ENCODE measurements at places on chromosomes 5 and 9.

GRCh38 chr5:50535393-50535792 lies 94.3 kb upstream of the EMB start:
- no peak for DNase-seq

DNA sequence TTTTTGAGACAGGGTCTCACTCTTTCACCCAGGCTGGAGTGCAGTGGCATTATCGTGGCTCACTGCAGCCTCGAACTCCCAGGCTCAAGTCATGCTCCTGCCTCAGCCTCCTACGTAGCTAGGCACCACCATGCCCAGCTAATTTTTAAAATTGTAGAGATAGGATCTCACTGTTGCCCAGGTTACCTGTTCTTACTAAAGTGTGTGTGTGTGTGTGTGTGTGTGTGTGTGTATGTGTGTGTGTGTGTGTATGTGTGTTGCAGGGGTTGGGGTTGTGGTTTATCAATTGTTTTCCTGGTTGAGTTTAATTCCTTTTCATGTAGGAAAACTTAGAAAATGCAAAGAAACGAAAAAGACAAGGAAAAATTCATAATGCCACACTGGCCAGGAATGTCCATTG lies 21.8 kb downstream of the RNF44 start:
- no peak for DNase-seq

GRCh38 chr5:108101130-108101529 lies 280.8 kb downstream of the FBXL17 start:
- DNase-seq = no peak

- DNase-seq = no peak
Observed at GRCh38 chr9:127014216-127014909, 99.8 kb downstream of the RALGPS1 start.

GRCh38 chr9:129184596-129185122 lies 6.6 kb upstream of the IER5L start:
- DNase-seq = no peak

GRCh38 chr5:73955271-73955846 lies 329.4 kb downstream of the ARHGEF28 start:
- no peak for DNase-seq

DNA sequence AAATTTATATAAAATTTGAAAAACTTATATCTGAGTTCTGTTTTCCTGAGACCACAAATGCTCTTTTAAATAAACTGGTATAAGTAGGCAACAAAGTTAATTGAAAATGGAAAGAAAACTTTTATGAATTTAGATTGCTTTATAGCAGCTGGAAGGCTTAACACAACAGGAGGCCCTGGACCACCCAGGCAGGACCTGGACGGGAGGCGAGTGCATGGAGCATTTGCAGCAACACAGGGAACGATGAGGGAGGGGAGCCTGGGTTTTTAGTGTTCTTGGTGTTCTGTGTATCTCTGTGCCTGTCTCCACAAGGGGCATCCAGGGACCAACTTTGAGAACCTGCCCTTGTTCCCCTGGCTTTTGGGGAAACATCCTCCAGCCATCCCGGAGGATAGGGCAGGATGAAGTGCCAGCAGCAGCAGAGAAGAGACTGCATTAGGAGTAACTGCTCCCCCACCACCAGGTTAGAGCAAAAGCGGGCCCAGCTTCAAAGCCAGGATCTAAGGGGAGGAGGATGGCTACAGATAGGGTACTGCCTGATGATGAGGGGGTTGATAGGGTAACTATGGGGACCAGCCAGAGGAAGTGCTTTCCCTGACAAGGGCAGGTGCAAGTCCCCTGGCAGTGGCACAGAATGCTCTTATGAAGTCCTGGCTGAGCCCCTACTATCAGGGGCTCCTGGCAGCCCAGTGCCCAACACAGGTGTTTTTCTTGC lies 6.7 kb upstream of the SPATA31E1 start:
- no peak for DNase-seq

DNA sequence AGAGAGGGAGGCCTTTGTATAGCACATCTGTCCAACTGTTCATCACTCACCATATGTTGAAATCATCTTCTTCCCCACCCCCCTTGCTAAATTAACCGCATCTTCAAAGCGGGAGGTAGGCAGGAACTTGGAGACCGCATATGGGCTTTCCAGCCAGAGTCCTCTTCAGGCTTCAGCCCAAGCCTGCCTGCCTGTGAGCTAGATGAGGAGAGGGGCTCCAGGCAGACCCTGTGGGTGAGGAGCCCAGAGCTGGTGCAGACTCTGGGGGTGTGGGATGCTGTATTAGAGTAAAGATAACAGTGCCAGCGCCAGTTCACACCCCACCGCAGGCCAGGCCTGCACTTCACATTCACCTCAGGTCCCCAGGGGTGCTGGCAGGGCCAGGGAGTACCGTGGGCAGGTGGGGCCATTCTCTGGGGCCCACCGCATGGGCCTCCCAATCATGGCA lies 16.2 kb downstream of the PRRC2B start:
- DNase-seq = peak; percentile 77

GRCh38 chr9:9061627-9062026 lies 1262.0 kb upstream of the DMAC1 start:
- DNase-seq = no peak

- DNase-seq = no peak
Observed at GRCh38 chr5:142397178-142397577, 72.4 kb upstream of the SPRY4 start.

DNA sequence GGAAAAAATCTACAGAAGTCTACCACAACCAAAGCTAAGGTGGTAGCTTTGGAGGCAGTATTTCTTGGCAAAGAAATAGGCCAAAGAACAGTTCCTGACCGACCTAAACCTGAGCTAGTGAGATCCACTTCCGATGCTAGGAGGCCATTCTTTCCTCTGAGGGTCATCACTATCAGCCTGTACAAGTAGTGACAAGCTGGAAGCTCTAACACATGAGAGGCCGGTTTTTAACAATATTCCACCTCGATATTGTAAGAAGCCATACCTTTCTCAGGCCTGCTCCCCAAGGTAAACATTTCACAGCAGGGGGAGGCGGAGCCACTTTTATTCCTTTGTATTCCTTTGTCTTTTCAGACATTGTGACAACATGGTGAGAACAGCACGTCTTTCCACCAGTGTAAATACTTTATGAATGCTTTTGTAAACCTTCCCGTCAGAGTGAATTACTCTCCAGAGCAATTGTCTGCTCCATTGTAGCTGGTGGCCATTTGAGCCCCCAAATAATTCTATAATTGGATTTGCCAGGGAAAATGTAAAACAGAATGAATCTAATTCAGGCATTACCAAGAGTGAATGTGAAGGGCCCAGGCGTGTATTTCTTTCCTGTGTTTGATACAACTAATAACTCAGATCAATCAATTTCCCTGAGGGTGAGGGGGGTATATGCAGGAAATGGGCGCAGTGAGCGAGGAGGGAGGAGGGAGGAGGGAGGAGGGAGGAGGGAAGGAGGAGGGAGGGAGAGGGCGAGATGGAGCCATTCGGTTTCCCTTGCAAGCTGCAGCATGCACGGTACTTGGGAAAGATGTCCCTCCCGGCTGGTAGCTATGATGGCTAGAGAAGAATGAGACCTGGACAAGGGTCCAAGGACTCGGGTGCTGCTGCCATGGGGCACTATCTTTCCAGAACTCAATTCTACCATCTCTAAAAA lies 166.6 kb downstream of the CDK5RAP2 start:
- DNase-seq = no peak

GRCh38 chr9:78775696-78776295 lies 478.9 kb downstream of the PSAT1 start:
- no peak for DNase-seq

- DNase-seq = no peak
Observed at GRCh38 chr5:8828596-8829322, 717.1 kb downstream of the SEMA5A start.

DNA sequence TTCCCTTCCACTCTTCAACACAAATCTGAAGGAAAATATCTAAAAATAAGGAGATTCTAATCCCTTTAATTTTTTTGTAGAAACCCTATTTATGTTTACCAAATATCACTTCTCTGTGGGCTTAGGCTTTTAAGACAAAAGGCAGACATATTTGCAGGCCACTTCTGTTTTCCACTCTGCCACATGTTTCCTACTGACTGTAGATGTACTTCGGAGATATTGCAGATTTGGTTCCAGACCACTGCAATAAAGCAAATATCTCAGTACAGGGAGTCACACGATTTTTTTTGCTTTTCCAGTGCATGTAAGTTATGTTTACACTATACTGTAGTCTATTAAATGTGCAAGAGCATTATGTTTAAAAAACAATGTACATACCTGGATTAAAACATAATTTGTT lies 219.0 kb downstream of the SREK1 start:
- DNase-seq = no peak

DNA sequence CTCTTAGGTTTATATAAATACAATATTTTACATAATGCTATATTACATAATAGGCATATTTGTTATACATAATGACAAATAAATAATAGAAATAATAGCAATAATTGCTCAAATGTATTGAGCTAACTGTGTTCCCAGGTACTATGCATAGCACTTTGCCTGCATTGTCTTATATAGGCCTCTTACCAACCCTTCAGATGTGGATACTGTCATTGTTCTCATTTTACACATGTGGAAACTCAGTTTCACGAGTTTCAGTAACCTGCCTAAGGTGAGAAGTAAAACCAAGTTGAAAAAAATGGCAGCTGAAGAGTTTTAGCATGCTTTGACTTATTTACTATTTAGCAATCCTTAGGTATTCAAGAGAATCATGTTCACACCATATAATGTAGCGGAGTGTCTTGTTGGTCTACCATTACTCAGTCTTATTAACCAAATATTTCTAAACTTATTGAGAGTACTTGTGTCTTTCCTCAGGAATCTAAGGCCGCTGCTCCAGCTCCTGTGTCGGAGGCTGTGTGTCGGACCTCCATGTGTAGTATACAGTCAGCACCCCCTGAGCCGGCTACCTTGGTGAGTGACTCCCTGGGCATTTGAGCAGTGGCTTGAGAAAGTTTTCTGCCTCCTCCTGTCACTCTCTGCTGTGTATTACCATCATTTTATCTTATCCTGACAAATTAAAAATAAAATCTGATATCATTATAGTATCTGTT lies 57.5 kb downstream of the ERAP1 start:
- no peak for DNase-seq

GRCh38 chr5:163609910-163610309 lies 104.5 kb downstream of the MAT2B start:
- DNase-seq = no peak

DNA sequence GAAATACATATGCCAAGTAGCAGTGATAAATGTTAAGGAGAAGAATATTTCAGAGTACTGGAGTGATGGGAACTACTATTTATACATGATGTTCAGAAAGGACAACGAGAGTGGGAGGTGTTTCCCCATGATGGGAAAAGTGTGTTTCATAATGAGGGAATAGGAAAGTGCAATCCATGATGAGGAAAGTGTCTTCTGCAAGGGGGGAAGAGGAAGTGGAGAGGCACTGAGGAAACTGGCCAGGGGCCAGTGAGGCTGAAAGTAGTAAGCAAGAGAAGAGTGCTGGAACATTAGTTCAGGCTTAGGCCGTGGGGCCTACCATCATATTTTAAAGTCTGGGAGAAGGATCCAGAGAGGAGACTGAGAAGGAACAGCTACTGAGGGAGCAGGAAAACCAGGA lies 327.2 kb downstream of the SLF1 start:
- no peak for DNase-seq

DNA sequence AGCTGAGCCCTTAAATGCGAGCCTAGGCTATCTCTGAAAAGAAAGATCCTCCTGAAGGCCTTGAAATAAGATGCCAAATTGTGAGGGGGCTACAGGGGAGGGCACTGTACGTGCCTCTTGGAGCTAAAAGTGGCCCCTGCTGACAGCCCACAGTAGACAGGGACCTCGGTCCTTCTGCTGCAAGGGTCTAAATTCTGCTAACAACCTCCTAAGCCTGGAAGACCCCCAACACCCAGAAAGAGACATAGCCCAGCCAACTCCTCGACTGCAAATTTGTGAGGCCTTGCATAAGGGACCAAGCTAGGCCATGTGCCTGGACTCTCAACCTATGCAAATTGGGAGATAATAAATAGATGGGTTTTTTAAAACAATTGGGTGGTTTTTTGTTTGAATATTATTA lies 54.7 kb downstream of the UBE2QL1 start:
- DNase-seq = no peak

GRCh38 chr9:131707733-131708157 lies 32.1 kb downstream of the RAPGEF1 start:
- no peak for DNase-seq

DNA sequence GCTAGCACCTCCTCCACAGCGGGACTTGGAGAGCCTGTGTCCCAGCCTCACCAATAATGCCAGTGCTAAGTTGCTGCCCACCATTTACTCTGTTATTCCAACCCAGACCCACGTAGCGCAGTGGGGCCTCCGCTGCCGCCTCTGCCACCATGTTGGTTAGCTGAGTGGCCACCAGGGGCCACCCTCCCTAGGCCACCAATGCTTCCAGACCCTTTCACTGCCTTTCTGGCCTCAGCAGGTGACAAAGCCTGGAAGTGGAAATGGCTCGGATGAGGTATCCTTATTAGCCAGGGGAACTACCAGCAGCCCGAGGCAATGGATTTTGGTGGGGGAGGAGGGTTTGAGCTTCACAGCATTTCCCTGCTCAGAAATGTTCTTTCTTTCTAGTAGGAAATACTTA lies 110.1 kb downstream of the OSTF1 start:
- DNase-seq = no peak

DNA sequence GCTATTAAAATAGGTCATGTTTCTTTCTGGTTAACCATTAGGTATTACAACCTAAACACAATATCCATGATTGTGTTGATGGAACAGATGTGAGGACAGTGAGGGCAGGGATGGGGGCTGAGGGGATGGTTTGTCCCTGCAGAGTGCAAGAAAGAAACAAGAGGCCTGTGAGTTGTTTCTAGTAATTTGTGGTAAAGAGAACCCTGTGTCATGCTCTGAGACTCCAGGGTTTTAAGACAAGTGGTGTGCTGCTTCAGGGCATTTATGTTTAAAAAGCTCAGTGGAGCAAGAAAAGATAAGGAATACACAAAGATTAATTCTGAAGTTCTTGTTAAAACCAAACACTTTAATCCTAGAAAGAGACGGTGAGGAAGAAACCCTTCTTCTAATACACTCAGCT lies 656.5 kb downstream of the TLE1 start:
- no peak for DNase-seq

GRCh38 chr9:100575765-100576386 lies 2.0 kb upstream of the CAVIN4 start:
- no peak for DNase-seq

- no peak for DNase-seq
Observed at GRCh38 chr5:174798551-174798951, 74.2 kb downstream of the MSX2 start.

DNA sequence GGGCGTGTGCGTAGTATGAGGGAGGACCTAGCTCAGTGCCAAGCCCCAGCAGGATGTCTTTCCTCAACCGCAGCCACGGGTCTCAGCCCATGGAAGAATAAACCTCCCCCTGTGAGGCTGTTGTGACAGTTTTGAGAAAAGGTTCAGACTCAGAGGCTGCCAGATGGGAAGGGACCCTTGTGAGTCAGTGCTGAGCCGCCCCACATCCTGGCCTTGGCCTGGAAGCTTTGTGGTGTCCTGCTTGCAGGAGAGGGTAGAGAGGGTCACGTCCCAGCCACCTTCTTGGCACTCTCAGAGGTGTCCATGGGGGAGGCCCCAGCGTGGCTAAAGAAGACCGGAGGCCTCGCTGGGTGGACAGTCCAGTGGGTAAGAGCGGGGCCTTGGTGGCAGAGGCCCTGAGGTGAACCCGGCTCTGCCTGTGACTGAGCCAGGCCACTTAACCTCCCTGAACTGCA lies 2.8 kb downstream of the GRHPR start:
- DNase-seq = no peak

GRCh38 chr5:113112435-113112834 lies 135.8 kb downstream of the DCP2 start:
- no peak for DNase-seq

Measured in activated effector memory CD4-positive, alpha-beta T cell treated with anti-CD3 and anti-CD28 coated beads, Interleukin-2, amount 50 U/mL, for 16 hours (primary cell).